Activated CD8-positive, alpha-beta memory T cell treated with anti-CD3 and anti-CD28 coated beads, Interleukin-2, amount 50 U/mL, for 4 hours (primary cell): ENCODE measurements at places on chromosomes 16 and 17.

- DNase-seq = no peak
These were observed 6.8 kb upstream of the ZNF594 start for GRCh38 chr17:5198472-5198871.

DNA sequence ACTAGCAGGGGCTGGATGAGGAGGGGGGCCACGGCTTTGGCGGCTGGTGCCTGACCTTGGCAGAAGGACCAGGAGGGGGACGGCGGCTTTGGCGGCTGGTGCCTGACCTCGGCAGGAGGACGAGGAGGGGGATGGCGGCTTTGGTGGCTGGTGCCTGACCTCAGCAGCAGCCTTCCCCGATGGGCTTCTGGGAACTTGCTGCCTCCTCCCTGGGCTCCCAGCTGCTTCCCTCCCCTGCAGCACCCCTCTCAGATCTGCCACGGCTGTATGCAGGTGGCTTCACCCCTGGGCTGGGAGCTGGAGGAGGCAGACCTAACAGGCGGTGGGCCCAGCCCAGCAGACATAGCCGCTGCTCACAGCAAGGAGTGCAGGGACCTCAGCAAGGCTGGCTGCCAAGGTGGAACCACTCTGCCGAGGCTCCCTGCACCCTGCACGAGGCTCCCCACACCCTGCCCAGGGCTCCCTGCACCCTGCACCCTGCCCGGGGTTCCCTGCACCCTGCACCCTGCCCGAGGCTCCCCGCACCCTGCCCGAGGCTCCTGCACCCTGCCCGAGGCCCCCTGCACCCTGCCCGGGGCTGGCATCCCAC is 38.4 kb upstream of the CBFA2T3 start:
- DNase-seq = no peak

DNA sequence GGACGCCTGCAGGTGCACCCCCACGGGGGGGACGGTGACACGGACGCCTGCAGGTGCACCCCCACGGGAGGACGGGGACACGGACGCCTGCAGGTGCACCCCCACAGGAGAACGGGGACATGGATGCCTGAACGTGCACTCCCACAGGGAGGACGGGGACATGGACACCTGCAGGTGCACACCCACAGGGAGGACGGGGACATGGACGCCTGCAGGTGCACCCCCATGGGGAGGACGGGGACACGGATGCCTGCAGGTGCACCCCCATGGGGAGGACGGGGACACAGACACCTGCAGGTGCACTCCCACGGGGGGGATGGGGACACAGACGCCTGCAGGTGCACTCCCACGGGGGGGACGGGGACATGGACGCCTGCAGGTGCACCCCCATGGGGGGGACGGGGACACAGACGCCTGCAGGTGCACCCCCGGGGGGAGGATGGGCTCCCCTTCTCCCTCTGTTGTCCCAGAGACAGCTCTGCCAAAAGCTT is 114.5 kb upstream of the METRNL start:
- DNase-seq = no peak

- DNase-seq = peak; percentile 82
These were observed at the start of gene TUBG2 for GRCh38 chr17:42659079-42659931. Gene TUBG2, plus strand, starts transcription at chr17:42659284. Its CDS starts 220 bp downstream, at chr17:42659504.

DNA sequence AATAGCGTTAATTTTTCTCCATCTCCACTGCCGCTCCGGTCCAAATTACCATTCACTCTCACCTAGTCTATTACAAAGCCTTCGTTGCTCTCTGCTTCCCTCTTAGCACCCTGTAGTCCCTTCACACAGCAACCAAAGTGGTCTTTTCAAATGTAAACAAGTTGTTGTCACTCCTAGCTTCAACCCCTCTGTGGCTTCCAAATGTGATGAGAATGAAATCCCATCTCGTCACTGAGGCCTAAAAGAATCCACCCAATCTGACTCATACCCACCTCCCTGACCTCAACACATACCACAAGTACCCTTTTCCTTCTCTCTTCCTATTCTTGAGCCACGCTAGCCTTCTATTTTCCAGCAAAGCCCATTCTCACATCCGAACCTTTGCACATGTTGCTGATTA is 2.2 kb upstream of the PELP1 start:
- no peak for DNase-seq

GRCh38 chr17:63841350-63842172 is 924 bp downstream of the SMARCD2 start:
- DNase-seq = no peak

DNA sequence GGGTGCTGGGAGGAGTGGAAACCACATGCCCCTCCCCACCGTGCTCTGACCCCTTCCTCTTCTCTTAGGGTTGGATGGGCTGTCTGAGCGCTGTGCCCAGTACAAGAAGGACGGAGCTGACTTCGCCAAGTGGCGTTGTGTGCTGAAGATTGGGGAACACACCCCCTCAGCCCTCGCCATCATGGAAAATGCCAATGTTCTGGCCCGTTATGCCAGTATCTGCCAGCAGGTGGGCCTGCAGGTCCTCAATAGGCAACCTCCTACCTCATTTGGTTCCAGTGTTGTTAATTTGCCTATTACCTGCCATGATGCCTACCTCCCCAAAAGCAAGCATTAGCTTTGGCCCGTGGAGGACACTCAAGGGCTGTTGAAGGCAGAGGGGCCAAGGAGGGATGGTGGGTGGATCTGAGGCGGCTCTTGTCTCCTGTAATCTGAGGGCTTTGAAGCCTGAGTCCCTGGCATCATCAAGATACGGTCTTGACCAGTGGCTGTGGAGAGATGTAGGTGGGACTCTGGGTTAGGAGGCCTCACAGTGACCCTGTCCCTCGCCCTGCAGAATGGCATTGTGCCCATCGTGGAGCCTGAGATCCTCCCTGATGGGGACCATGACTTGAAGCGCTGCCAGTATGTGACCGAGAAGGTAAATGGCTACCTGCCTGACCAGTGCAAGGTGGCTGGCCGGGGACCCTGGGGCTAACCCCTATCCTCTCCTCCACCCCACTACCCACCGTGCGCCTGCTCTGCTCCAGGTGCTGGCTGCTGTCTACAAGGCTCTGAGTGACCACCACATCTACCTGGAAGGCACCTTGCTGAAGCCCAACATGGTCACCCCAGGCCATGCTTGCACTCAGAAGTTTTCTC is 3.4 kb downstream of the ALDOA start:
- DNase-seq = peak; percentile 61
